ENCODE measurements at places on chromosomes 1 and 21.

GRCh38 chr21:32554832-32555638 lies 30.3 kb downstream of the TCP10L start:
- no peak for DNase-seq

- no peak for DNase-seq
Observed at GRCh38 chr1:19411612-19412011, 73.7 kb downstream of the CAPZB start.

DNA sequence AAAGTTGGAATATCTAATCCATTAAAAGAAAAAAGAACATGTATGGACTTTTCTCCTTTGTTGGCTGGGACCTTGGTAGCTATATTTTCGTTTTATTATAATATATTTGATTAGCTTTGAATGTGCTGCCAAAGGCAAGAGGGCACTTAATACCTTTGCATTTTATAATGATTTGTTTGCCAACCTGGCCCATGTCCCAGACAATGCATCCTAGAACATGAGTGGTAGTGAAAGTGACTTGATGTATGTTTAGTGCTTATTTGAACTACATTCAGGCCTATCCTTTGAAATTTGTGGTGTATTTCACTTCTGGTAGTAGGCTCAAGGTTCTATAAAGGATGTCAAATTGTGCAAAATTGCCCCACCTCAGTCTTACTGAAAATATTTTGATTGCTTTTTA lies 25.9 kb downstream of the CACHD1 start:
- no peak for DNase-seq

- no peak for DNase-seq
Observed at GRCh38 chr1:29967261-29967660, 730.9 kb downstream of the PTPRU start.

DNA sequence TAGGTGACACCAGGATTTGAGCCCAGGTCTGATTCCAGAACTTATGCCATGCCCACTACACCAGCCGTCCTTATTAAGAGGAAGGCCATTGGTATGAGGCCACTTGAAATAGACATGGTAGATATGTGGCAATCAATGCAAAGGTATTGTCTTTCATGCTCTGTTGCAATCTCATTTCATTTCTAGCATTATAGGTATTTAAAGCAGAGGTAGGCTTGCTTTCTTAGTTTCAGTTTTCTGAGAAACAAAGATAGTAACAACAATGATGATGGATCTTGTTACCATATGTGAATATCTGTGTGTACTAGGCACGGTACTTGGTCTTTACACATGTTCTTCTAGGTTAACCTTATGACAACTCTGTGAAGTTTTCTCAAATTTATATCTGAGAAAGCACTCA lies 113.1 kb downstream of the FGGY start:
- DNase-seq, result no peak

- no peak for DNase-seq
Observed at GRCh38 chr1:184588701-184589100, 166.0 kb downstream of the EDEM3 start.

- no peak for DNase-seq
Observed at GRCh38 chr1:243375596-243375995, 119.8 kb downstream of the SDCCAG8 start.

DNA sequence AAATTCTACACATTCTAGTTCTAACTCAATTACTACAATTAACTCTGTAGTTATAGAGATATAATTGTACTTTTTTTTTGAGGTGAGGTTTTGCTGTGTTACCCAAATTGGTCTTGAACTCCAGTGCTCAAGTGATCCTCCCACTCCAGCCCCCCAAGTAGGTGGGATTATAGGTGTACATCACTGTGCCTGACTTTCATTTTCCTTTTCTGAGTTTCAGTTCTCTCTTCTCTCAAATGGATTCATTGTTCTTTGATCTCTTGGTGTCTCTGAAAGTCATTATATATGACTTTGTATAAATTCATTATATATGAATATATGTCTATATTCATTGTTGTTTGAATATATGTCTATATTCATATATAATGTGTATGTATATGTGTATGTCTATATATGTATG lies 74.0 kb upstream of the GALNT2 start:
- DNase-seq, result no peak

DNA sequence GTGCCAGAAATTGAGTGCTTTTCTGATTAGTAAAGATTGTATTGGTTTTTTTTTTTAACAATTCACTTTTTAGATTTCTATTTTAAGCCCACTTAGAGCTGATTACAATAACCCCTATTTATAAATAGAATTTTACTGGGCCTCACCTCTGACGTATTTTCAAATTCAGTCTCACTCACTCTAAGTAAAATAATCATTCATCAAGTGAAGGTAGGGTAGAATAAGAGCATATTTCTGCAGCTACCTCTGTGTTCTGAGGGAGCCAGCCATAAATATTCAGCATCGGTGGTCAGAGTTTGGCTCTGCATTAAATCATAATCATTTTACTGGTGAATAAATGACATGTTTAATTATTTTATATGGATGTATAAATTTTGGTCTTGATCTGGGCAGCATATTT lies 95.8 kb upstream of the UBE2U start:
- DNase-seq, result no peak

- peak; percentile 74 for DNase-seq
Observed at GRCh38 chr1:35707601-35708440, 10.9 kb downstream of the C1orf216 start.

DNA sequence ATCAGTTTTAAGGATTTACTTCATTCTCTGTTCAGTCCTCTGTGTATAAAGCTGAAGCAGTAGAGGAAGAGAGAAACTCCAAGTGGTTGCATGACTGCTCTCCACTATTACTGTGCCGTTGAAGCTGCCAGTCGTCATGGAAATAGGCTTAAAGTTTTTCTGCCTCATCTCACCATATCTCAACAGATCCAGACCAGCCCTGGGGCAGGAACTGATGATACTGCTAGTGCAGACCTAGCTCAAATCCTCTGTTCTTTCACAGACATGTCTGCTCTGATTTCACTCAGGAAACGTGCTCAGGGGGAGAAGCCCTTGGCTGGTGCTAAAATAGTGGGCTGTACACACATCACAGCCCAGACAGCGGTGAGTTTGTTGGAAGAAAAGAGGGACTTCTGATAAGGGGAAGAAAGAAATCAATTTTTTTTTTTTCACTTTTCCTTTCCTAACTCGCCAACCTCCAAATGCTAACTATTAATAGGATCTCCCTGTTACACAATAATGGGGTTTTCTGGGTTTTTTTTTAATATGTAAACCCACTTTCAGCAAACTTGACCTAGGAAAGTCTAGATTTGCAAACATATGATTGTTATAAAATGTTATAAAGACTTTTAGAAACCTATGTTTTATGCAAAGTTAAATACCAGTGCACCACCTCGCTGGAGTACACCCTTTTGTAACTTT lies 22.2 kb upstream of the STRIP1 start:
- DNase-seq, result no peak

DNA sequence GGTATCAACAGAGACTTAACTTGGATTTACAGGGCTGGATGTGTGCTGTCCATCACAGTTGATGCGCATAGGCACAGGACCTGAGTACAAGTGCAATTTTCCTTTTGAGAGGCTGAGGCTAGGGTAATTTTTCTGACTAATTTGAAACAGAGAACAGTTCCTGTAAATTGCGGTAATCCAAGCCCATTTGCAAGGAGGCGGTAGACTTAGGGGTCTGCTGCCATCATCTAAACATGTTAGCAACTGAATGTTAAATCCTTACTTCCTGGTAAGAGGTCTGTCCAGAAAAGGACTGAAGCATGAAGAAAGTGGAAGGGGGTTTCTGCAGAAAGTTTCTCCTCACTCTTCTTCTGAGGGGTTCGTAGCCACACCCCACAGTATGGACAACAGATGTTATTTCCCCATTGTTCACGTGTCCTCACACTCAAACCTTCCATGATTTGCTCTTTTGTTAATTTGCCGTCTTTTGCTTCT lies 23.7 kb upstream of the C1orf198 start:
- peak; percentile 21 for DNase-seq

DNA sequence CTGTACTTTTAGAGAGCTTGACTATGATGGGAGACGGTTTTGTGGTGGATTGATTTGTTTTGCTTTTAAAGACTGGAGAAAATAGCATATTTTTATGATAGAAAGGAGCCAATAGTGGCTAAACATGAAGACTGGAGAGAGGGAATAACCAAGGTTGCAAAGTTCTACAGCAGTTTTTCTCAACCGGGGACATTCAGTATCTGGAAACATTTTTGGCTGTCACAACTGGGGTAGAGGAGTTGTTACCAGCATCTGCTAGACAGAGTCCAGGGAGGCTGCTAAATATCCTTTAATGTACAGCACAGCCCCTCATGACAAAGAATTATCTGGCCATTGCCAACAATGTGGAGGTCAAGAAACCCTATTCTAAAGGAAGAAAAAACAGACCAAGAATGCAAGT lies 38.4 kb upstream of the RAP1A start:
- no peak for DNase-seq

DNA sequence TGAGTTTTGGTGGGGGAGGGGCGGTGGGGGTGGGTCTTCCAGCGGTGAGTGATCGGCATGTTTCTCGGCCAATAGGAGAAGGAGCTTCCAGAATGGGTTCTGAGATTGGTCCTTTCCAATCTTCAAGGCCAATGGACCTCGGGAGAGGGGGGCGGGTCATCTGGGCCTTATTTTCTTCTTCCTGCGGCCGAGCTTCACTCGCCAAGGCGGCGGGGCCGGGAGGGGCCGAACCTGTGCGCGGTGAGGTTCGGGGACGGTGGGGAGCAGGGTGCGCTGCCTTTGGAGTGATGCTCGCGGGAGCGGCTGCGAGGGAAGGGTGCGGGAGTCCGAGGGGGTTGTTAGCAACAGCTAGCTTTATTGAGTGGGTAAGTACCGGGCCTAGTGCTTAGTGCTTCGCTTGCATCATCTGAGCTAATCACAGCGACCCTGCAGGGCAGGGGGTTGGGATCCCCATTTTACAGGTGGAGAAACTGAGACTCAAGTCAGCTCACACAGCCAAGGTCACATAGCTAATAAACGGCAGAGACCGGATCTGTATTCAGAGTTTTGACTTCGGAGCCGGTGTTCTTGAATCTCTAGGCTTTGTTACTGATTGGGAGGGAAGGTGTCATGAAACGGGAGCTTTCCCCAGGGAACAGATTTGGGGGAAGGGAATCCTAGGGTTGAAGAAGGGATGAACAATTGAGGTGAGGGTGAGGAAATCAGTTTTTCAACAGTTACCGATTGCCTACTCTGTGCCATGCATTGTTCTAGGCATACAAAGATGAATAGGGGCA lies 549 bp downstream of the KDM4A start:
- DNase-seq, result peak; percentile 99

GRCh38 chr21:27220416-27220815 lies 253.5 kb upstream of the ADAMTS5 start:
- no peak for DNase-seq

GRCh38 chr1:115142616-115143015 lies 53.3 kb upstream of the TSPAN2 start:
- no peak for DNase-seq

DNA sequence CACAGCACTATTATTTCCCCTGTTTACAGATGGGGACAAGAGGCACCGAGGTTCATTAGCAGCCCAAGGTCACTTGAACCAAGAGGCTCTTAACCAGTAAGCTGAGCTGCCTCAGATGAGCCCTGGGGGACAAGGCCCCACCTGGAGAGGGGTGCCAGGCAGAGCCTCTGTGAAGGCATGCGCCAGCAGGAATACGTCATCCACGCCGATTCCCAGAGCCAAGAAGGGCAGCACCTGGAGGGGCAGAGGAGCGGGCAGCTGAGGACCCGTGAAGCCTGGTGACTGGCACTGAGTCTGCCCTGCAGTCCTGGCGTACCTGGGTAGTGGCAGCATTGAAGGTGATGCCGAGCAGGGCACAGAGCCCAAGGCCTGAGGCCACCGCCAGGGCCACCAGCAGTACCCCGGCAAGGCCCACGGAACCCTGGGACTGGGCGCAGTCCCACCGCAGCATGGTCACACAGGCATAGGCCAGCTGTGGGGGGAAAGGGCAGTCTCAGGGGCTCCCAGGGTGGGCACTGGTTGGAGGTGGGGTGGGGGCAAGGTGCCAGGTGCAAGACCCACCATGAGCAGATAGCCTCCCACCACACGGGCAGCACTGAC lies 14.1 kb downstream of the PTCH2 start:
- no peak for DNase-seq

DNA sequence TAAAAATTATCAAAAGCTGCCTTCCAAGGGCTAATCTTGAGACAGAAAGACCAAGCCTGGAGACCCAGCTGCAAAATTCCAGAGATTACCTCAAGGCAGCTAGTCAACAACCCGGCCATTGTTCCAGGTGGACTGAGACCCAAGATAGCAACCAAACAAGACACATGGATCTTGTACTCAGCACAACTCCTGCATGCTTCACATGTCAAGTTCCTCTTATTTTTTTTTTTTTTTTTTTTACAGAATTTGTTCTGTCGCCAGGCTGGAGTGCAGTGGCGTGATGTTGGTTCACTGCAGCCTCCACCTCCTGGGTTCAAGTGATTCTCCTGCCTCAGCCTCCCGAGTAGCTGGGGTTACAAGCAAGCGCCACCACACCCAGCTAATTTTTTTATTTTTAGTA lies 40.1 kb downstream of the CD2 start:
- no peak for DNase-seq

DNA sequence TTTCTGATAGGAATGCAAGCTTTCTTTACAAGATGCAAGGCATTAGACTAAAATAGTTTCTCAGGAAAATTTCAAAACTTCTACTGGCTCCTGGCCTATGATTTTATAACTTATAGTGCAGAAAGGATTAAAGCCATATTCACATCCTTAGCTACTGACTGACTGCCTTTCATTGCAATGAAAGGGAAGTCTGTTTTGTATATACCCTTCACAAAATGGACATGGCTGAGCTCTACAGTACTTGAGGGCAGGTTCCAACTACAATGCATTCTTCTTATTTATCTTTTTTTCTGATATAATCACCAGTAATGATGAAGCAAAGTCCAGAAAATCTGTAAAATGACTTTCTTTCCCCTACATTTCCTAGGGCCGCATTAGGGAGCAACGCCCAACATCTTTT lies 100.5 kb upstream of the ESRRG start:
- DNase-seq, result no peak

DNA sequence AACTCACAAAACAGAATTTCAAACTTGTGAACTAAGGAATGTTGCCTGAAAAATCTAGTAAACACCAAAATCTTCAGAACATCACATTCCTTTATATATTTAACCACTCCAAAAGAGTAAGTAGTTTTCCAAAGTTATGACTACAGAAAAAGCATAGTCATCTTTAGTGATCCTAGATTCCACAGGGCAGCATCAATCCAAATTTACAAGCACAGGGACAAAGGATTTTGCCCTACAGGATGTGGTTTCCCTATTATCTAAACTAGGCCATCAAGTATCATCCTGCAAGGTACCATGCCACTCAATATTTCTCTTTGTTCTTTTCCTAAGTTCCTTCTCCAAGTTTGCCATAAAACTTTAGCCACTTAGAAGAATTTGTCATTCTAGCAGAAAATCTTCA lies 33.0 kb downstream of the COP1 start:
- peak; percentile 10 for DNase-seq

GRCh38 chr21:32975811-32976431 lies 49.8 kb upstream of the OLIG2 start:
- DNase-seq, result no peak
